ENCODE measurements at places on chromosomes 2 and 18.

DNA sequence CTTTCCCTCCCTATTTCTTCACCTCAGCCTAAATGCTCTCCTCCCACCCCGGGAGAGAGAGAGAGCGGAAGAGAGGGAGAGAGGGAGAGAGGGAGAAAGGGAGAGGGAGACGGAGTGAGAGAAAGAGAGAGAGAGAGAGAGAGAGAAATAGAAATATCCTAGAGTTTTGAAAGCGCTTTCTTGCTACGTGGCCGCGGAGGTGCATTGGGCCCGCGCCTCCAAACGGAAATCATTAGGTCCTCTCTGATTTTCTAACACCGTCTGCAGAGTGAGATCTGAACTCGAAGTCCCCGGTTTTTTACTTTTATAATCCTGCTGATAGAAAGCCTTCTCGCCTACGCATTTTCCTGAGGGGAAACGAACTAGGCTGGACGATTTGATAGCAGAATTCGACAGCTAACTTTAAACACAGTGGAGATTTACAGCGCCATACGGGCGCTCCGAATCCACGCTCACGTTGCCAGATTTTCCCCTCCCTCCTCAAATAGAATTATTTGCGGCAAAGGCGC, 903 bp upstream of the EVX2 start:
- DNase-seq: no peak

DNA sequence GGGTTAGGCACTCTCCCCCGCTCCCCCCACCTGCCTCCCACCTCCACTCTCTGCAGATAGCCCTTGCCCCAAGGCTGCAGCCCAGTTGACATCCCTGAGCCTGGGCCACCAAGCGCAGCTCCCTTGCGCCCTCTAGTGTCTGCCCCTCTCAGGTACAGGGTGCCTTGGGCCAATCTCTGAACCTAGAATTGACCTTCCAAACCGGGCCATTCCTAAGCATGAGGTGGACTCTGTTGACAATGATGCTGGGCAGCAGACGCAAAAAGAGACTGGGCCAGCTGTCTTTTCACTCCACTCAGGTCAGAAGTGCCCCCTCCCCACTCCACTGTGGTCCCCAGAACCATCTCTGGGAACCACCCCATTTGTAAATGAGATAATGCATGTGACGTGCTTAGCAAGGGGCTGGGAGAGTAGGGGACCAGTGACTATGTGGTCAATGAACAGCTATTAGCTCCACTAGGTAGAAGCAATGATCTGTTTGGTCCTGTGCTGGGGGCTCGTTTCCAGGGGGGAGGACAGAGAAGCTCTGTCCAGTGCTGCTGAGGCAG, 43.3 kb upstream of the PLB1 start:
- DNase-seq: peak; percentile 83

DNA sequence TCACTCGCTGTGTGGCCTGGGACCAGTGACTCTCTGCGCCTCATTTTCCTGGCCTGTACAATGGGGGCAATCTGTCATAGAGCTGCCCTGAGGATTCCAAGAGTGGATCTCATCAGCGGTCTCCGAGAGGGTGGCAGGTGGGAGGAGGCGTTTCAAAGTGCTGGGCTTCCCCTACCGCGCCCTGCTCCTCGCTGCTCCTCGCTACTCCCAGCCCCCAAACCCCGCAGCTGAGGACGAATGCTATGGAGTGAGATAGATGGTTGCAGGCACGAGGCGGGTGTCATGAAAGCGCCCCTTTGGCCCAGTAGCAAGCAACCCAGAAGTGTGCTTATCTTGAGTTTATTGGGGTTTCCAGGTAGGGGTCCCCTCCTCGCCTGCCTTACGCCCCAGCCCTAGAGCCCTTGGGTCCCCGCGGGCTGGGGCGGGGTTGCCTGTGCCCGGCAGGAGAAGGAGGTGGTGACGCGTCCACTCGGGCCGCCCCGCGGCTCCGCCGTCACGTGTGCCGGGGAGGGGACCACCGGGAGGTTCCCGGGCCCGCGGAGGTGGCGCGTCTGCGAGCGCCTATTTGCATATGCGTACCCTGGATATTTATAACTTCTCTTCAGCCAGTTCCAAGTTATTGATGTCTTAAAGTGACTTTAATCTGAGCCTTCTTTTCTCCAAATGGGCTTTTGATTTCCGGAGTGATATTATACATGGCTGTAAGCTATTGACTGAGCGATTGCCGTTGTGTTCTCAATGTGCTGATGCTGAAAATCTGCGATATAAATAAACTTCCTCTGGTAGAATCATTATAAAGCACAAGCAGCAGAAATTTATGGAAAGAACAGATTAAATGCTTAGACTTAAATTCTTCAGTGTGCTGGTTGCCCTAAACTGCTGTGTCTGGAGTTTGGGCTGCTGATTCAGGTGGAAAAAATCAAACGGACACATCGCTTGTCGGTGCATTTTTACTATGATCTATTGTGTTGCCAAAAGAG, 263.7 kb downstream of the ATAD2B start:
- DNase-seq: no peak

DNA sequence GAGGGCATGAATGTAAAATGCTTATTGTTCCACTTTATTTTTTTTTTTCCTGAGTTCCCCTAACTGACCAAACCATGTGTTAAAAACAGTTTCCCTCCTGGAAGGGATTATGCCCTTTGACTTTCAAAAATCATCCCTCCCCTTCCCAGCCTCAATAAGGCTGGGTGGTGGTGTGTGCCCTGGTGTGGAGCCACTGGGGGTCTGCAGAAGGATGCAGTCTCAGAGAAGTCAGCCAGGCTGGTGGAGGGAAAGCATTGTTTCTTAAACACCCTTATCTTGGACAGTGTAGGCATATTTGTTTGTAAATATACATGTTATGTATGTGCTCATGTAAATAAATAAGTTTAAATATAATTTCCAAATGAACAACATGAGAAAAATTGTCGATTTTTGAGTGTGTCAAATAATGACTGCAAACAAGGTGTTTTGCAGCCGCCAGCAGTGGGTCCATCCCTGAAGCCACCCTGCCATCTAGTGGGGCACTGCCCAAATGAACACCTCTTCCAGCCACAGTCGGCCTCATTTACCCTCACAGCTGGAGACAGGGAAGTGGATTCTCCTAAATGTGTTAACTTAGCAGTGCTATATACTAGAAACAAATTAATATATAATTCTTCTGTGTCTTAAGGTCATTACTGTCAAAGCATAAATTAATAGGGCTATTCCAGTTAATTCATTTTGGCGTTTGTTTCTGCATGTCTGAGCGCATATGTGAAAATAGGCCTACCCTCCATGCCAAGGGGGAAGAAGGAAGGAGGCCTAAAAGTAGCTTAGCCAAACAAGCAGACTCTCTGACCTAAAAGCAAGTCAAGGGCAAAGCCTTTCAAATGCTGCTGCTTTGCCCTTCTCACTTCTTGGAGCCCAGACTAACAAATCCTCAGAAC, 209.6 kb upstream of the PIK3C3 start:
- peak; percentile 16 for DNase-seq

- DNase-seq: no peak
These were observed 44.9 kb downstream of the STK25 start for GRCh38 chr2:241463276-241464135.

DNA sequence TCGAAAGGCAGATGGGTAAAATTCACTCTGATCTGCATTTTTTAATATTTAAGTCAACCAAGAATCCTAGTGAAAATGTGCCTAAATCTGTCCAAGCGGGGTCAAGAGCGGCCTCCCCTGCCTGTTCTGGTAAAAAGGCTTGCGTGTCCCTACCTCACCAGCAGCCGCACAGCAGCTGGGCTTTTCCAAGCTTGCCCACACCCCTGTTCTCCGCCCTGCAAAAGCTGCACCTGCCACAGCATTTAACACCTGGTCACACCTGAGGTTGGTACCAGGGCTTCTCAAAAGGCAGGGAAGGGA, 25.8 kb upstream of the TMEM182 start:
- DNase-seq: peak; percentile 12

- no peak for DNase-seq
These were observed 48.5 kb downstream of the ANTXR1 start for GRCh38 chr2:69061525-69061924.

DNA sequence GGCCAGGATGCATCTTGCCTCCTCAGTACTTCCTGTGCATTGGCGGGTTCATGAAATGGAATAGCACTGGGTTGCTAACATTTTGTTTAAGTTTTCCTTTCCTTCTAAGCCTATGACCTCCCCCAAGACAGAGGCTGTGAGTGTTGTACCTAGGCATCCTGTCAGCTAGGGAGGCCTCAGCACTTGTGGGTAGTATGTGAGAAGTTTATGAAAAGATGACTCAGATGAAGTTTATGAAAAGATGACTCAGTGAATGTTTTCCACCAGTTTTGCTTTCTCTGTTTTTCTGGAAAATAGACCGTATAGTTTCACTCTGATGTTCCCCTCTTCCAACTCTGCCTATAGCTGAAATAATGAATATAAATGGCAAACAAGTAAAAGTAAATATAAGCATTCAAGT, 412.9 kb downstream of the TMEM182 start:
- DNase-seq: no peak

GRCh38 chr2:21544392-21544791, 420.6 kb downstream of the TDRD15 start:
- DNase-seq: no peak
